ENCODE measurements at places on chromosomes 5 and 9.

DNA sequence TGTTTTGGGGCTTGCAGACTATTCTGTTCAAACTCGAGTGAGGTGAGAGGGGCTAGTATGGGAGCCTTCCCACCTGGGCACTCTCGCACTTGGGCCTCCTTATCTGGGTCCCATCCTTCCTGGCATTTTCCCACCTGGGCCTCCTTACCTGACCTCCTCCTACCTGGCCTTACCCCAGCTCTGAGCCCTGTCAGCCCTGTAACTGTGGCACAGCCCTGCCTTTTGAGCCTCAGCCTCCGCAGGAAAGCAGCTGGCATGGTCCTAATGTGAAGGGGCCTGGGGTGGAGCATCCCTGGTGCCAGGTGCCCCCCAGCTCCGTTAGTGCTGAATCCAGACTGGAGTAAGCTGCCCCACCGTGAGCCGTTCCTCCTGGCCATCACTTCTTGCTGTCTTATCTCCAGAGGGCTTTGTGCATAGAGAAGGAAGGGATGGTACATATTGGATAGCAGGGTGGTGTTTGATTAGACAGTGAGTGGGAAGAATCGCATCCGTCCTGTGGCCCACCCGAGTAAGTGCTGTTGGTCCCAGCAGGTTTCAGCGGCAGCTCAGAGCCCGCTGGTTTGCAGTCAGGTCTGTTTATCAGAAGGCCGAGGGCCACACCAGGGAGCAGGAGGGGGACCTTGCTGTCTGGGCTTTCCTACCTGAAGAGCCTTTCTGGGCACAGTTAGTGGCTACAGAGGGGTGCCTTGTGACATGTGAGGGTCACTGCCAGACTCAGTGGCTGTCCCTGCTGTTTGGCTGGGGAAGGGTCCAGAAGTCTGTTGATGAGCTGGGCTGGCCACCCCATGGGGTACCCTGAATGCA lies 76.5 kb downstream of the WNK2 start:
- no peak for DNase-seq
- H3K27ac ChIP-seq, result no peak overlapping the region
- no peaks in the 10 kb centered on the region for H3K36me3 ChIP-seq
- peaks cover 10% of the 10 kb centered on the region for H3K27me3 ChIP-seq

DNA sequence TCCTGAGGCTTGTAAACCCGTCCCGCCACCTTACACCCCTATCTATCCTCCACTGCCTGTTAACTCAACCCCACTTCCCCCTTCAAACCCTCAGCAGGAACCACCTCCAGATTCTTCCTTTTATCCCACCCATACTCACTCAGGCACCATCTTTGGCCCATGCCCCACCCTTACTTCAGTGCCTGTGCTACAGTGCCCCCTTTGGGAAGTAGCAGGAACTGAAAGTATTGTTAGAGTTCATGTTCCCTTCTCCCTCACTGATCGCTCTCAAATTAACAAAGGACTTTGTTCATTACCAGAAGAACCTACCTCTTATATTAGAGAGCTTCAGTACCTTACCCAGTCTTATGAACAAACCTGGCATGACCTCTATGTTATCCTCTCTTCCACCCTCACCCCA lies 92.2 kb upstream of the MOCS2 start:
- H3K27ac ChIP-seq, result no peak overlapping the region
- H3K36me3 ChIP-seq, result no peaks in the 10 kb centered on the region
- H3K4me1 ChIP-seq, result peaks cover 7% of the 10 kb centered on the region
- H3K27me3 ChIP-seq, result peaks cover 1% of the 10 kb centered on the region
- no peak overlapping the region for H3K4me3 ChIP-seq

DNA sequence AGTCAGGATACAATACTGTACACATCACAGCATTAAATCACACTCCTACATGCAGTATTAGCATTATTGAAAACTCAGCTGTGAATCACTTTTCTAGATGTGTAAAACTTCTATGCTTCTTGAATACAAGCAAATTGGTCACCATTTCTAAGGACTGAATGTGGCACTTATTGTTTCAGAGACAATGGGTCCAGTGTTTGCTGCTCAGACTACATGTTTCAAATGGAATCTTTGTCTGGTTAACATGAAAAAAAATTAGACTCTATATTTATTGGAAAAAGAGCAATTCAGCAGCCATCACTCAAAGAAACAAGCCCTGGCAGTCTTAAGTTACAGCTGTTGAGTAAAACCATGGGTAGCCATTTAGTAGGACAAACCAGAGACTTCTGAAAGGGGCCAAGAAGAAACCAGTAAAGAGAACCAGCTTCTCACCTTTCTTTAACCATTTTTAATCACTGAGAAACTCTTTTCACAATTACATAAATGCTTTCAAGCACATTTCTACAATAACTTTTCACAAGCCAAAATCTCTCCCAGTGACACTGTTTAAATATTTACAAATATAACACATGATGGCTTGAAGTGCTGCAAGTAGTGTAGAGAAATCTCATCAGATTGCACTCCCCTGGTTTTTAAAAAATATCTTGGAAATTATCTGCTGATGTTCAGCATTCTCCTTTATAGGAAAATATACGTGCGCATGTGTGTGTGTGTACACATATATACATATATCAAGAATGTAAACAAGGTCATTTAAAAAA lies 35.2 kb downstream of the OR2K2 start:
- no peaks in the 10 kb centered on the region for H3K36me3 ChIP-seq
- no peaks in the 10 kb centered on the region for H3K4me1 ChIP-seq
- H3K27me3 ChIP-seq, result no peaks in the 10 kb centered on the region
- no peak overlapping the region for H3K27ac ChIP-seq

- H3K27ac ChIP-seq, result no peak overlapping the region
- no peaks in the 10 kb centered on the region for H3K36me3 ChIP-seq
- peaks cover 15% of the 10 kb centered on the region for H3K27me3 ChIP-seq
- peaks cover 6% of the 10 kb centered on the region for H3K4me1 ChIP-seq
These were observed 14.6 kb downstream of the SLC9A3 start for GRCh38 chr5:509611-510185.
